ENCODE measurements at places on chromosomes 7 and 10. TPM values are rescaled to one million over a fixed set of nuclear protein-coding genes. Genes with fewer than 3 reads are reported as not detected.
A peak's percentile ranks its signal among the peaks of the same experiment; 100 is the strongest.

DNA sequence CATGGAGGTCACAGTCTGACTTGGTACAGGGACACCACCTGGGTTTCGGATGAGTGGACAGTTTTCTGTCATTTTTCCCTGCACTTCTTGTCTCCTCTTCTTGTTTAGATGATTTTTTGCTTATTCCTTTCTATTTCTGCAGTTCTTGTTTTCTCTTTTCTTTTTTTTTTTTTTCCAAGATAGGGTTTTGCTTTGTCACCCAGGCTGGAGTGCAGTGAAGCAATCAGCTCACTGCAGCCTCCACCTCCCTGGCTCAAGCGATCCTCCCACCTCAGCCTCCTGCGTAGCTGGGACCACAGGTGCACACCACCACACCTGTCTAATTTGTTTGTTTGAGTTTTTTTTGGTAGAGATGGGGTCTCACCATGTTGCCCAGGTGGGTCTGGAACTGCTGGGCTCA is 49.7 kb upstream of the RASGEF1A start:
- DNase-seq, result no peak

- DNase-seq, result no peak
Measured at GRCh38 chr7:117562759-117563158, 82.9 kb downstream of the CFTR start.

DNA sequence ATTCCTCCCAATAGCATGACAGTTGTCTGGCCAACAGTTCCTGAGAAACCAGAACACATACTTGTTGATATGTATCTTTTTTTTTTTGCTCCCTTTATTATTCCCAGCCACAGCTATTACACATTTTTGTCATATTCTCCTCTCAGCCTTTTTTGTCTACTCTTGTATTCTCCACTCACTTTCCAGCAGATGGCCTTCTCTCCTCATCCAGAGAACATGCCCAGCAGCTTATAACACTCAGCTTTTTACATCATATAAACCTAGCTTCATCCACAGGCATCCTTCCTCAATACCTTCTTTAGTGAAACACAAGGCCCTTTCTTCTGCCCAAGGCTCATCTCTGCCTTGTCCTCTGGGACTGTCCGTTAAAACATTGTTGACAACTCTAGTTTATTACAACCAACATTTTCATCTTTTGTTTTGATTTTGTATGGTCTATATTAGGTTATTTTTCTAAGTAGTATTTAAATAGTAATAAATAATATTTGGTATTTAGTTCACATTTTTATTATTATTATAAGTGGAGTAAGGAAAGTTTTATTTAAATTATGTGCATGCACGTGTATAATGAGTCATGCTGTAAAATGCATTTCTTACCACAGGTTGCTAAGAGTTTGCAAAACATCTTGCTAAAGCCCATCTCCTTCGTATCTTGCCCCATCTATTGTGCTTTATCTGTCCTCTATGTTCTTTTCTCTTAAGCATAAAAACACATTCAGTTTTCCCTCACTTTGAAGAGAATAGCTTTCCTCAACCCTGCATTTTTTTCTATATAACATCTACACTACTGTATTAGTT is 101.5 kb downstream of the ORC5 start:
- no peak for DNase-seq

The GPRIN2 gene
- polyA plus RNA-seq, result 5.8 TPM

- DNase-seq, result no peak
Measured at GRCh38 chr10:44125879-44126278, 259.0 kb downstream of the CXCL12 start.

GRCh38 chr10:128875030-128875744 is 591.9 kb upstream of the MGMT start:
- DNase-seq, result no peak

DNA sequence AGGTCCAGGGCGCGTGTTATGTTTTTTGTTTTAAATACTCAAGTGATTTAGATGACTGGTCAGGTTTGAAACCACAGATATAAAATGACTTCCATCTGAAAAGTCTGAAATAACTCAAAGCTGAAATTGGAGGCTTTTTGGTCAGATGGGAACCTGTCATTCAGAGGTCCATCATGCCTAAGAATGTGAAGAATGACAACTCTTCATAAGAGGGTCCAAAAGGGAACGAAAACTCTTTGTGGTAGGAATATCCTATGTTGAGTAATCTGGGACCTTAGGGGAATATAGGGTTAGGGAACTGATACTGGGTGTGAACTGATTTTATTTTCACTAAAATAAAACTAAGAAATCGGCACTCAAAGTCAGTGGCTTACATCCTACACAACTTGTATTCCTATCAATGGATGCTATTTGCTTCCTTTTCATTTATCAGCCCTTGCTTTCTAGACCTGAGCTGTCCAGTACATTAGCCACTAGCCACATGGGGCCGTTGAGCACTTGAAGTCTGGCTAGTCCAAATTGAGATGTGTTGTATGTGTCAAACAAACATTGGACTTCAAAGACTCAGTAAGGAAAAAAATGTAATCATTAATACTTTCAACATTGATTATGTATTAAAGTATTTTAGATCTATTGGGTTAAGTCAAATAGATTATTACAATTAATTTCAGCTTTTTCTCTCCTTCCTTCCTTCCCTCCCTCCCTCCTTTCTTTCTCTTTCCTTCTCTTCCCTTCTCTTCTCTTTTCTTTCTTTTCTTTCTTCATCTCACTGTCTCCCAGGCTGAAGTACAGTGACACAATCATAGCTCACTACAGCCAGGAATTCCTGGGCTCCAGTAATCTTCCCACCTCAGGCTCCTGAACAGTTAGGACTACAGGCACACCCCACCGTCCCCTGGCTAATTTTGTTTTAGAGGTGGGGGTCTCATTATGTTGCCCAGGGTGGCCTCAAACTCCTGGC is 56.5 kb upstream of the KDM7A start:
- DNase-seq, result no peak

GRCh38 chr7:31151849-31152248 is 99.7 kb downstream of the ADCYAP1R1 start:
- DNase-seq, result no peak

DNA sequence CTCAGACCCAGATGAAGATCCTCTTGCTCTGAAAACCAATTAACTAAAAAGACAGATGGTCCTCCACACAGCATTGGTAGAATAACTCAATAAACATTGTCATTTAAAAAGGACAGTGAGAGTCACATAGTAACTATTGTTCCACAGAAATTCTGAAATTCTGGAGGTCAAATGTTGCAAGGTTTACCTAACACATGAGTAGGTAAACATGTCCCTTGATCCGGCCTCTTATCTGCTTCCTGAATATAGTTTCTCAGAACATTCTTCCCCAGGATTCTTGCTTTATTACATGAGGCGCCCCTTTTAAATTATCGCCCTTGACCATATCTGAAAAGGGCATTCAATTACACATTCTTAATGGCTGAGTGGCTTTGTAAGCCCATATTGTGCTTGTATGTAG is 270.7 kb downstream of the SEMA3D start:
- DNase-seq, result no peak

DNA sequence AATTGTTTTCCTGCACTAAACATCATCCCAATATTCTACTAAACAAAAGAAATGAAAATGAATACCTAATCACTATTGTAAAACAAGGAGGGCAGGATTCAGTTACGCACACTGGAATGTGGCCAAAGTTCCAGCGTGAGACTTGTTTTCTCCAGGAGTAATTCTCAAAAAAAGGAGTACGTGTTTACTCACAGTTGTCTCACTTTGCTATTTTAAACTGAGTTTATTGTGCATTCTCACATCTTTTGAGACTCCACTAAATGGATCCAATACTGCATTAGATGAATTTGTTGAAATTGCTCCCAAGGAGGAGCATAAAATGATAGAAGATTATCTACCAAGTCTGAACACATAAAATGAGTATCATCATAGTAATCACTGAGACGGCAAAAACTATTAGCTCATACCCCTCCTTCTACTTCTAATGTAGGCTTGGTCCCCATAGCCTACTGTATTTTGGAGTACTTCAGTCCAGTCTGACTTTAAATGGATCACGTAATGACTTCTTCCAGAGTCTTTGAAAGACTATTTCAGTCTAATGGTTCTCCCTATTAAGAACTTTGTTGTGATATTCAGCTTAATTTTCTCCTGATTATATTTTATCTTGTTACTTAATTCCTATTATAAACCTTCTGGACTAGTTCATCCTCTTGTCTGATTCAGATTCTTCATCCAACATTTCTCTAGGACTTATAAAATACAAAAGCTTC is 3.8 kb downstream of the GRM3 start:
- no peak for DNase-seq

The OR2A1 gene
- polyA plus RNA-seq, result 1.5 TPM

- no peak for DNase-seq
Measured at GRCh38 chr10:4776234-4776638, 49.8 kb upstream of the AKR1E2 start.

- DNase-seq, result no peak
Measured at GRCh38 chr7:105322655-105323277, 66.0 kb downstream of the SRPK2 start.

GRCh38 chr7:67573639-67574038 is 577.0 kb downstream of the TYW1 start:
- DNase-seq, result no peak

The NKX2-3 gene
- polyA plus RNA-seq, result 0.17 TPM

The CFAP43 gene
- 16.9 TPM for polyA plus RNA-seq

- no peak for DNase-seq
Measured at GRCh38 chr7:24197852-24198251, 86.1 kb upstream of the NPY start.

The LRRD1 gene
- 0.55 TPM for polyA plus RNA-seq

The TMEM196 gene
- 0.13 TPM for polyA plus RNA-seq

GRCh38 chr7:22173685-22174573 is 183.0 kb downstream of the RAPGEF5 start:
- DNase-seq, result no peak

The CUZD1 gene
- 2.2 TPM for polyA plus RNA-seq

- DNase-seq, result peak; percentile 64
Measured at GRCh38 chr10:86711513-86712316, 43.4 kb downstream of the LDB3 start.

DNA sequence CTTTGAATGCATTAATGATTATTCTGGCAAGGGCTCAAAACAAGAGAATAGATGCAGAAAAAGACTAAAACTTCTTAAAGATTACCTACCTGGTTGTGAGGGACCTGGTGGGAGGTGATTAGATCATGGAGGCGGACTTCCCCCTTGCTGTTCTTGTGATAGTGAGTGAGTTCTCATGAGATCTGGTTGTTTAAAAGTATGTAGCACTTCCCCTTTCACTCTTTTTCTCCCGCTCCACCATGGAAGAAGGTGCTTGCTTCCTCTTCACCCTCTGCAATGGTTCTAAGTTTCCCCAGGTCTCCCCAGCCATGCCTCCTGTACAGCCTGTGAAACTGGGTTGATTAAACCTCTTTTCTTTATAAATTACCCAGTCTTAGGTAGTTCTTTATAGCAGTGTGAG is 226.6 kb downstream of the ARHGAP12 start:
- DNase-seq, result no peak

The ZNF425 gene
- 3.8 TPM for polyA plus RNA-seq

DNA sequence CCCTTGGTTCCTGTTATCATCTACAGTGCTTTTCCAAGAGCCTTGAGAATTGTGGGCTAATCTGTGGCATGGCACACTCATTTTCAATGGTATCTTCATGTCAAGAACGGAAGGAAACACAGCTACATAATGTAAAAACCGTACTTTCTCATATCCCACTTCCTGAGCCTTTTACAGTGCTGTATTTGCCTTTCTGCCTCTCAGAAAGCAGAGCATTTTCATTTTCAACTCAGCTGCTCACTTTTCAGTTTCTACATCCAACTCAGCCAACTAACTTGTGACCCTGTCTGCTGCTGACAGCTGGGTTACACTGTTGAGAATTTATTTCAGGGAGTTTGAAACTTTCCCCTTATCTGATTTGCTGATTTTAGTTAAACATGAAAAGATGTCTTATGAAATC is 875.8 kb upstream of the KCND2 start:
- no peak for DNase-seq

DNA sequence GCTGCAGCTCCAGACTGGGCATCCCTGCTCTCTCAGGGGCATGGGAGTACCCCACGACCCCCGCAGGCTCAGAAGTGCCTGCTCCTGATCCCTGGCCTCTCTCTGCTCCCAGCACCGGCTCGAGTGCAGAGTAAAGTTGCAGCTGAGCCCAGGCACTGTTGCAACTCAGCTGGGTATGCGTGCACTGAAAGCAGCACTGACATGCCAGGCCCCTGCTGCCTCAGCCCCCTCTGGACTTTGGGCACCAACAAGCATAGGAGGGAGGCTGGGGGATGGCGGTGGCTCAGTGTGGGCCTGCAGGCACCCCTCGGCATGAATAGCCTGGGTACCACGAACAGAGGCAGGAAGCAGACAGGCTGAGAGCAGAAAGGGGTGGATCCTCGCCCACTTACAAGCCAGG is 295.3 kb downstream of the GRM8 start:
- DNase-seq, result no peak

The PHKG1 gene
- polyA plus RNA-seq, result 4.3 TPM

The FKBP6 gene
- 0.18 TPM for polyA plus RNA-seq

DNA sequence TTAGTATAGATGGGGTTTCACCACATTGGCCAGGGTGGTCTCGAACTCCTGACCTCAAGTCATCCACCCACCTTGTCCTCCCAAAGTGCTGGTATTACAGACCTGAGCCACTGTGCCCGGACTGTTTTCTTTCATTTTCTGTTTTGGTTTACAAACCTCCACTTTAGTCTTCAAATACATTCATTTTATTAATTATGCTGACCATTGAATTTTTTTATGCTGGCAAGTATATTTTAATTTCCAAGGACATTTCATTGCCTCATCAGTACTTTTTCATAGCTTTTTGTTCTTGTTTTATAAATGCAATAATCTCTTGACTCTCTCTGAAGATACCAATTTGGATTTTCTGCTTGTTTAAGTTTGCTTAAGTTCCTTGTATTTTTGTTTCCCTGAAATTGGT is 170.5 kb downstream of the CACNB2 start:
- no peak for DNase-seq

DNA sequence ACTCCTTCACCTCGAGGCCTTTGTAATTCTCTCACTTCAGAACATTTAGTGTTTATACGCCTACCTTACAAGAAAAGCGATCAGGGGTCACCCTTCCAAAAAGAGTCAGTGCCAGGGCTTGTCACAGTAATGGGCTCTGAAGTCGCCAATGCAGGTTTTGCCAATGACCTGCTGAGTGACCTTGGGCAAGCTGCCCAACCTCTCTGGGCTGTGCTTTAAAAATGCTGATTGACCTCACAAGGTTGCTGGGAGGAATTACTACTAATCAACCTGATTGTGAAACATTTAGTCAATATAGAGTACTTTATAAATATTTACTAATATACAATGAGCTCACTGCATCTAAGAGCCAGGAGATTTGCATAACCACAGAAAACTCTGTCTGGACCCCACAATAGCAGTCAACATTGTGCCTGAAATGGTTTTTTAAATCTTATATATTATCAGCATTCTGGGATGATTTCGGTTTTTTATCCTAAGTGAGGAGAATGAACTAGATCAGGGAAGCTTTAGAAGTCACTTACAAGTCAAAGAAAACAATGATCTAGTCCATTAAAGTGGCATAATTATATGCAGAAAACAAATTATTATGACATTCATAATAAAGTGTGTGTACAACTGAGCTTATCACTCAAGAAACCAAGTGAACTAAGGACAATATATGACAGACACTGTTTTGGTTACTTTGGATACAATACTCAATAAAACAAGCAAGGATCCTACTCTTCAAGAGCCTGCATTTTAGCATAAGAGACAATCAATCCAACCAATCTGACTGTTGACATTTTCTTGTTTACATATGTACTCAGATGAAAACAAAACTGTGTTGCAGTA is 290.5 kb downstream of the SORCS1 start:
- no peak for DNase-seq

The CRHR2 gene
- 0.28 TPM for polyA plus RNA-seq

- DNase-seq, result no peak
Measured at GRCh38 chr10:2475711-2476217, 591.6 kb upstream of the PFKP start.

GRCh38 chr10:64286533-64286932 is 765.3 kb downstream of the REEP3 start:
- DNase-seq, result no peak

All from right lung (tissue), 10 donors.